Endodermal cell (in vitro differentiated cells): ENCODE measurements at places on chromosomes 1 and 21.

DNA sequence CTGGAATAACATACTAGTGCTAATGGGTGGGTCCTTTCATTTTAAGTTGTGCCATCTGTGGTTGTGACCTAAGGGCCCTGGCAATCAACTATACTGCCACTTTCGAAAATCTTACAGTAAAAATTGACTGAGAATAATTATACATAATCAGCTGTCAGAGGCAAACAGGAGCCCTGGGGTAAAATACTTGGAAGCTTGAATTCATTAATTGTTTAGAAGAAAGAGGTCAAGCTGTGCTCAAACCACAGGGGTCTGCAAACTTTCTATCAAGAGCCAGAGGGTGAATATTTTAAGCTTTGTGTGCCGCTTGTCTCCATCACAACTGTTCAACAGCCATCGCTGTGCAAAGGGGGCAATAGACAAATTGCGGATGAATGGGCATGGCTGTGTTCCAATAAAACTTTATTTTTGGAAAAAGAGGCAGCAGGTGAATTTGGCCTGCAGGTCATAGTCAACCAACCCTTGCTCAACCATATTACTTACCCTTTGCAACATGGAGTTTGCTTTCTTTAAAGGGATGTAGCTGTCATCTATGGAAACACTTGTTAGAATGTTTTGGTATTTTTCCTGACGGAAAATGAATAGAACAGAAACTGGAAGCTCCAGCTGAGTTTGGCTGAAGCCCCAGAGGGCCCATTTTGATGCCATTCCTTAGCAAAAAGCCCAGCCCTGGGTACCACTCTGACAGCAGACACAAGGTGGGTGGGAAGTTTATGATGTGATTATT is 35.7 kb upstream of the USP1 start:
- DNase-seq: no peak

DNA sequence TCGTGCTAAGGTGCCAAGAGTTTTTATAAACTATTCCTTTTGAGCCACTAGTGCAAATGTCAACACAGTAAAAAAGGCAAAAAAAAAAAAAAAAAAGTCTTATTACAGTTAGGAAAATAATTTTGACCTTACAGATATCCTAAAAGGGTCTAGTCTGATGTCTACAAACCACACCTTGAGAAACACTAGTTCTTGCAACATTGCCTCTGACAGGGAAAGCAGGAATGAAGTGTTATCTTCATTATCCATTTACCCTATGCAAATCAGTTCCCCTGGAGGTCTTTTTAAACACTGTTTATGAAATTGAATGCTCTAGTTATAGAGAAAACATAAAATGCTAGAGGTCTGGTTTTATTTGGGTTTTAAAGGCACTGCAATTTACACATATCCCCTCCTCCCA is 115.2 kb upstream of the DMRTA2 start:
- DNase-seq: no peak

- no peak for DNase-seq
These were observed 1.0 kb upstream of the BACH1 start for GRCh38 chr21:29297483-29298347.

DNA sequence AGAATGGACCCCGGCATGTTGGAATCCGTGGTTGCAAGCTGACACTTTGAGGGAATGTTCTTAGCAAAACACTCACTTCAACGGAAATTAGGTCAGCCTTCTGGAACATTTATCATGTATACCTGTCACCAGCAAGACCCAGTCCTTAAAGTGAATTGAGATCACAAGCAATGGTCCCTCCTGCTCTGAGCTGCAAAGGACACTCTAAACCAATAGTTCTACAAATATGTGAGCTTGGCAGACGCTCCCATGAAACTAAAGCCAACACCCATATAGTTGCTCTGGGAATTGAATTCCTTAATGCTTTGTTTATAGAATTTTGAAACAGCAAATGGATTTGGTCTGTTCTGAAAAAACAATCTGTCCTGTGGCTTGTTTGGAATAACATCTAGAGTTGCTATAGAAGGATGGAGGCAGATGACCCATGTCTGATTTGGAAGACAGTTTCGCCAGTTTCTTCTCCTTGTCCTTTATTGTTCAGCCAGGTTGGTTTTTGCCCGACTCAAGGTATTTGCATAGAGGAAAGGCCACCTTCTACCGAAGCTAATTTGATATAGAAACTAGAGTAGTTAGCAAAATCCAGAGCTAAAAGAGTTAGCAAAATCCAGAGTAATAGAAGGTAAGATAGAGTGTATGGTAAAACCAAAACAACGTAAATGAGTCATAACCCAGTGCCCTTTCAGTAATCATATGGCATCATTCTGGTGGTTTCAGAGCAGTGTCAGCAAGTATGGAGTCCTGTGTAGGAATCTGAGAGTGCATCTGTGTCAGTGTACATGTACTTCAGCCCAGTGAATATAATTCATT is 236.2 kb downstream of the NFIA start:
- DNase-seq: no peak

DNA sequence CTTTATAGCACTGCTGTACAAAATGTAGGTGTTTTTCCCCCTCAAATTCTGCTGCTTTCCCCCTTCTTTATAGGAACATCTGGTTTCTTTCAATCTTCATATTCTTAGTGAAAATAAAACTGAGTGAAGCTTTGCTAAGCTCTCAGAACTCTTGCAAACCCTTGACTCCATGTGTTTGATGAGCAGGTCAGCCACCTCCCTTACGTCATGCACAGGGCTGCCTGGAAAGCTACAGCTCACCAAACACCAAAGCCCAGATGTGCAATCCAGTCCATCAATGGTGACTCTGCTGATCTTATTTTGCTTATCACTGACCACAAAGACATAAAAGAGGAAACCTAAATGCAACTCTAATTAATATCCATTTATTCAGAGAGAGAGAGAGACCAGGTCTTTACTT is 5.5 kb downstream of the CACNA1E start:
- DNase-seq: no peak

GRCh38 chr1:216711712-216712111 is 11.5 kb downstream of the ESRRG start:
- no peak for DNase-seq

- DNase-seq: no peak
These were observed 847 bp downstream of the SELENON start for GRCh38 chr1:25800703-25801377.

GRCh38 chr1:16461681-16462080 is 21.2 kb downstream of the NECAP2 start:
- DNase-seq: no peak

- DNase-seq: peak; percentile 78
These were observed at the start of gene NFIA for GRCh38 chr1:61082311-61083012. Gene NFIA (plus strand): TSS chr1:61082561.

DNA sequence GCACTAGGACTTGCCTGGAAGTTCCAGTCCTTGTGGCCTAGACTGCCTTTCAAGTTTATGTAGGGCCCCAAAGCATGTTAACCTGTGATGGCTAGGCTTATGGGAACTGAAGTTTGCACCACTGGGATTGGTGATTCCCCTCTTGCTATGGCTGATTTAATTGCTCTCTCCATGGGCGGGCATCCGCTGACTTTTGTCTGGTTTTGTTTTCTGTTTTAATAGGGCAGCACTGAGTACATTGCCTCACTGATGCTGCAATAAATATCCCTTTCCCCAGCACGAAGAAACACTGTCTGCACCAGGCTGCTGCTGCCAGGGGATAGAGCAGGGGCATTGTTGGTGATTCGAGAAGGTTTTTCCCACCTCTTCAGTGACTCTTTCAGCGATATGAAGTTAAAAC is 73.3 kb upstream of the PDE4B start:
- no peak for DNase-seq

- peak; percentile 66 for DNase-seq
These were observed 89.2 kb downstream of the BEND5 start for GRCh38 chr1:48687282-48688045.

DNA sequence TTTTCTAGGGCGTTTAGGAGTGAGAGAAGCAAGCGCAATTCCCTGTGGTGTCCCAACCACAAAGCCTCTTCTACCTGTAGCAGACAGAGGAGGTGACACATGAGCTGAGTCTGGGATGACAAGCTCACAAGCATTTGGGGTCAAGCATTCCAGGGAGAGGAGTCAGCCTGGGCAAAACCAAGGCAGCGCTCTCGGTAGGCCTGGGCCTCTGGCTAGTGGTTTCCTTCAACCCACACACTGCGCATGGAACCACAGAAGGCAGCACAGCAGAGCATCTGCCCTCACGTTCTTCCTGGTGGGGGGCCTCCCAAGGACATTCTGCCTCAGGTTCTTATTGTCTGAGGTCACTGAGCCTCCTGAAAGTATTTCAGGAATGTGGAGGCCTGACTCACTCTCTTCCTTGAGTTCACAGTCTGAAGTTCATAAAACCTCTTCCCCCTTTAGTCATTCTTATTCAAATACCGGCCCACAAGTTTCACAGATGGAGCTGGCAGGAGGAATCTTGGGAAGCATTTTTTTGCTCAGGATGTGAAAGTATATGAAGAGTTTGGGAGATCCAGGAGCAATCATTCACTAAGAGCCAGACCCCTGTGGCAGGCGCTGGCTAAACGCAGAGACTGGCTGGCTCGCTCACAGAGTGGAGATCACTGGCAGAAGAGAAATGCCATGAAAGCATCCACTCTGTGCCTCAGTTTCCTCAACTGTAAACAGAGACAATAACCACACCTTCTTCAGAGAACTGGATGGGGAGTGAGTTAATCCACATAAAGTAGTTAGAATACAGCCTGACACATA is 26.8 kb downstream of the CCN1 start:
- peak; percentile 97 for DNase-seq

DNA sequence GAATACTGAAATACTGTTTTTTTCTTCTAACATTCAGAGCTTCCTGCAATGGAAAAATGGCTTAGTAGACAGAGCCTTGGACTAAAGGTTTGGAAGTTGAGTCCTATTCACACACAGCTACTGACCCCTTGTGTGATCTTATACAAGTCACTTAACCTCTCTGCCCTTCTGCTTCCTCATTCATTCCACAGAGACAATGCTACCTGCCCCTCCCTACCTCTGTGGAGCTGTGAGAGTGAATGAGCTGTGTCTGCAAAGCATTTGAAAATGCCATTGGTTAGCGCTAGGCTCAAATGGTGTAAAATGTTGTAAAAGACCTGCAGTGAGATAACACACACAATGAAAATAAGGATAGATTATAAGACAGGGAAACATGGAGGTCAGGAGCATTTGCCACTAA is 214.4 kb downstream of the BARHL2 start:
- DNase-seq: peak; percentile 77

GRCh38 chr1:20073256-20073655 is 3.3 kb downstream of the PLA2G5 start:
- no peak for DNase-seq

DNA sequence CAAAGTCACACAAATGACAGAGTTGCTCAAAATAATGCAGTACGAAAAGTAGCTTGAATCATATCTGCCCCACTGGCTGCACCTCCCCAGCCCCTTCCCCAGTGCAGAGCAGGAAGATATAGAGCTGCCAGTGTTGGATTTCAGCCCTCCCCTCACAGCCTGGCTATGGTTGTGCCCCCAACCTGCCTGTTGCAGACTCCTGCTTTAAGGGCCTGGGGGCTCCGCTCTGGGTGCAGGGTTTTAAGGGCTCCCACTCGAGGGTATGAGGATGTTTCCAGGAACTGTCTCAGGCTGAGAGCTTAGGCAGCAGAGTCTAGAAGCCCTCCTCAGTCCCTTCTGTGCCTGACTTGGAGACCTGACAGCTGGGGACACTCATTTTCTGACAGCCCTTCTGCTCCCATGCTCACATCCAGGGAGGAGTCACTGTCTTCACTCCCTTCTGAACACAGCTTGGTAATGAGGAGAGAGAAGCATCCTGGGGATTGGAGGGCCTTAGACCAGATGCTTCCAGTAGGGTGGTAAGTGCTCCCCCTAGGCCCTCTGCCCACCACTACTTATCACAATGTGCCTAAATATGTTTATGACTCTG is 4.6 kb downstream of the S100A9 start:
- DNase-seq: peak; percentile 20
